ENCODE measurements at places on chromosomes 5 and 9.

GRCh38 chr9:95634536-95634935 is 117.8 kb upstream of the PTCH1 start:
- DNase-seq = no peak

DNA sequence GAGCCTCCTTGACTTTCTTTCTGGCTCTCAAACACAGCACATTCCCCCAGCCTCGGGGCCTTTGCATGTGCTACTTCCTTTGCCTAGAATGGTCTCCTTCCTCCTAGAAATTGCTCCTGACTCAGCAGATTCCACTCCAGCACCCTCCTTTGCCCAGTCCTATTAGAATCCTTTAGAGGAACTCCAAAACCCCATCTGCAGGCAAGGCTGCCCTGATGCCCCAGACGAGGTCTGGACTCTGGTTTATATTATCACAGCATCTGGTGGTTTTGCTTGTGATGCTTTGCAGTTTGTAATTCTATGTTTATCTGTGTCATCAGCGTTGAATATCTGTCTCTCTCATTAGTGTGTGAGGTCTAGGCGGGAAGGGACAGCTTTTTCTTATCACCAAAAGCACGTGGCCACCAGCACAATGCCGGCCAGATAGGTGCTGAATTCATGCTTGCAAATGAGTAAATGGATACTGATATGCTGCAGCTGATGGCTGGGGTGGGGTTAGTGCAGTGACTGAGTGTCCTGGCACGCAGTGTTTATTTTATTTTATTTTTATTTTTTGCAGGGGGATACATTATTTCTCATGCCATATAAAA is 30.0 kb upstream of the ANKH start:
- DNase-seq = no peak

DNA sequence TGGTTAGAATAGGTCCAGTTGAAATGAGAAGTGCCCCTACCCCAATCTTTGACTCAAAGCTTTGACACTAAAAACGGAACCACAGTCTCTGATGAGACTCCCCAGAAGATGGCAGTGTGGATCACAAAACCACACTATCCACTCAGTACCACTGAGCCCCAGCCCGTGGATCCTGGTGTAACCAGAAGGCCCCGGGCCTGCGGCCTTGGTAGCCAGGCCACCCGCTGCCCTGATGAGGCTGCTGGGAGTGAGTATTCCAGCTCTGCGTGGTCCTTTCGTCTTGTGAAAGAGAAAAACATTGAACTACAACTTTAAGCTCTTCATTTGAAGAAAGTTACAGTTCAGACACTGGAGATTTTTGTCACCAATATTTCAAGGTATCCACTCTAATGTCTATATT is 42.2 kb upstream of the FBP1 start:
- DNase-seq = no peak

DNA sequence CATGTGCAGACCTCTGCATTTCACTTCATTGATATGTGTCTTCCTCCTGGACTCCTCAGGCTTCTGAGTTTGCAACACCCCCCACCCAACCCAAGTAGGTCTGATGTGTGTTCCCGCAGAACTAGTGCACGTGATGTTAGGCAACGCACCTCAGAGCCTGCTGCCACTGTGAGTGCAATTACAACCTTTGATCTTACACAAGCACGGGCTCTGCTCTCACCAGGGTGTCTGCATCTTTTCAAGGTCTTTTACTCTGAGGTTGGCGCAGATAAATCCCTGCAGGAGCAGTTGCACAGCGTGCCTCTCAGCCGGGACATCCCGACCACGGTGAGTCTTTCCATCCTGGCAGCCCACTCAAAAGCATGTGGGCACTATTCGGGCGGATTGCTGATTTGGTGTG is 80.1 kb downstream of the EGFLAM start:
- no peak for DNase-seq

- DNase-seq = no peak
These were observed 19.1 kb downstream of the HMCN2 start for GRCh38 chr9:130284690-130285089.

DNA sequence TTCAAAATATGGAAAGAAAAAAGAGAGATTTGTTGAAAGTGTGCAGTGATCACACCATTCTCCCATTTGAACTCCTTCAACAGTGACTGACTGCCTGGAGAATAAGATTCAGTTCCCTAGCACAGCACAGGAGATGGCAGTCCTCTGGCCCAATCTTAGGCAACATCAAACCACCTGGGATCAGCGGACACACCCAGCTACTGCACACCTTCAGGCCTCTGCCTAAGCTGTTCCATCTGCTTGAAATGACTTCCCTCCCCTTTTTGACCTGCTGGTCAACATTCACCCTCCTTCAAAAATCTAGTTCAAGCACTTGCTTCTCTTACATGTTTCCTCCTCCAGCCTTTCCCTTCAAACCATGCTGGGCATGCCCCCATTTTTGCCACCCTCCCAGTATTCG is 4.5 kb downstream of the MAPK9 start:
- DNase-seq = no peak

GRCh38 chr5:54460181-54460919 is 4.9 kb downstream of the HSPB3 start:
- DNase-seq = no peak

- DNase-seq = no peak
These were observed 78.2 kb downstream of the C9orf50 start for GRCh38 chr9:129542741-129543140.

DNA sequence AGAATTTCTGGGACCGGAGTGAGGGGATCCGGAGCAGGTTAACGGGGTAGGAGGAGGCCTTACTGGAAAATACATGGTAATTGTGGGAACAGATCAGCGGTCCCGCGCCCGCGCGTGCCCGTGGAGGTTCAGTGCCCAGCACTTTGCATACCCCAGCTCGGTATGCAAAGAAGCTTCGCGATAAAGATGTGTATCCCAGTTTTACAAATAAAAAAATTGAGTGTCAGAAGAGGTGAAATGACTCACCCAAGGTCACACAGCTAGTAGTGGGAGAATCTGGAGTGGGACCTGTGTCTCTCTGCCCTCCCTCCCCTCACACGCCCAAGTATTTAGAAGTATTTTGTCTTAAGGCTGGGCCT is 967 bp downstream of the NEURL1B start:
- DNase-seq = no peak

- no peak for DNase-seq
These were observed 223.6 kb upstream of the KIF2A start for GRCh38 chr5:62082370-62082801.

GRCh38 chr9:90307167-90307833 is 335.3 kb downstream of the DIRAS2 start:
- DNase-seq = no peak

Data from stimulated activated CD8-positive, alpha-beta memory T cell treated with anti-CD3 and anti-CD28 coated beads, Interleukin-4, amount 100 ng/mL, for 1 hour (primary cell).